ENCODE measurements at places on chromosomes 6 and 20.

DNA sequence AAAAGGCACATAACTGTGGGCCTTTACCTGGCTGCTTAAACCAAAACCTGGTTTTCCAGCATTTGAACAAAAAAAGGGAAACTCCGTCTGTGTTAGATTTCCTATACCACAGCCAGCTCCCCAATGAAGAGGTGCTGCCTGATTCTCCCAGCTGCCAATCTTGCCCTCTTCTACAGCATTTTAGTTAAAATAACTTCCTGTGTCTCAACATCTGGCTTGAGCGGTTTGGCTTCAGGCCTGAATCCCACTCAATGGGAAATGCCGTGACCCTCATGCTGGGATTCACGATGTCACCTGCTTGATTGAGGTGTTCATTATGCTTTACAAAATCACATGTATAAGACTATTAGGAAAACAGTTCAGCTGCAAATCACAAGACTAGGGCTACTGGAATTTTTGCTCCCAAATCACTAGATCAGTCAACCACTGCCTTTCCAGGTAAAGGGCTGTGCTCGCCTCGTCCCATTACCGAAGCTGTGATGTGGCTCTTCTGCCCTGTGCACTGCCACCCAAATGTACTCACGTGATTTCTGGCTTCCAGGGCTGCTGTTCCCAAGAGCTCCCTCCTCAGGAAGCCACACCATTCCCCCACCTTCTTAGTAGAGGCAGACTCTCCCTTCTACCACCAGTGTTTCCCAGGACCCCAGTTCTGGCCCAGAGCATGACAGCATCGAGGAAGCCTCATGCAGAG lies 94.6 kb downstream of the PSMG4 start:
- DNase-seq: no peak

DNA sequence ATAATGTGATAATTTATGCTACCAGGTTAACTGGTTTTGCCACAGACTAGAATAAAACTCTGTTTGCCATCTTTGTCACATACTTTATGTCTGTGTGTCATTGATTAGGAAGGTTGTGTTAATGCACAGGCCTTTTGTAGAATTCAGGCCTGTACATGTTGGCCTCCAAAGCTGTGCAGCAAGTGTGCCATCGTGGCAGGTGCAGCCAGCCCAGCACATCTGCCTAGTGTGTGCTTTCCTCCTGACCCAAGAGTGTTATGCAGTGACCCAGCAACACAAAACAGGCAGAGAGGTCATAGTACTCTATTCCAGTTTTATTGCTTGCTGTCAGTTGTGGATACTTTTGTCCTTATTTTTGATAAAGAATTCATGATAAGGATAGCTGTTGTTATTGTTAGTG lies 3.7 kb downstream of the MAP3K4 start:
- no peak for DNase-seq

- DNase-seq: no peak
These were observed 20.1 kb downstream of the RTF2 start for GRCh38 chr20:56488566-56488965.

GRCh38 chr20:771741-772464 lies 3.6 kb upstream of the SLC52A3 start:
- DNase-seq: no peak

DNA sequence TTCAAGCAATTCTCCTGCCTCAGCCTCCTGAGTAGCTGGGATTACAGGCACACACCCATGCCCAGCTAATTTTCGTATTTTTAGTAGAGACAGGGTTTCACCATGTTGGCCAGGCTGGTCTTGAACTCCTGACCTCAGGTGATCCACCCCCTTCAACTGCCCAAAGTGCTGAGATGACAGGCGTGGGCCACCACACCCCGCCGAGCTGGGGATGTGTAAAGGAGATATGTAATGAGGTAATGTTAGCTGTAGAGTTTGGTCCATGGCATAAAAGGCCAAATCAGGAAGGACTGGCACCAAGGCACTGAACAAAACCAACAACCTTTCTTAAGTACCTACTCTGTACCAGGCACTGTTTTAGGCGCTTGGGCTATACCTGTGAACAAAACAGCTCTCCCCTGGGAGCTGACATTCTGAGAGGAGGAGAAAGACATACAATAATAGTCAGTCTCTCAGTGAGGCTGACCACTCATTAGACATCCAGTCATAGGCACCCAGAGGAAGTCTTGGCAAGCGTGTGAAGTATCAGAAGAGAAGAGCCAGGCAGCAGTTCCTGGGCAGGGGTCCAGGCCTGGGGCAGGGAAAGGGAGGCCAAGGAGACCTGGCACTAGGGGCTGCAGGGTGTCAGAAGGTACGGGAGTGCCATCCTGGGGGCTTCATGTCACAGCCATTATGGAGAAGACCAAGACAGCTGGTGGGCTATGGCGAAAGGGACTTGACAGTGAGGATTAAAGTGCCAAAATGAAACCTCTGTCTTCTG lies 164.8 kb upstream of the DTNBP1 start:
- DNase-seq: no peak

GRCh38 chr6:118825661-118826060 lies 68.3 kb upstream of the ASF1A start:
- no peak for DNase-seq

DNA sequence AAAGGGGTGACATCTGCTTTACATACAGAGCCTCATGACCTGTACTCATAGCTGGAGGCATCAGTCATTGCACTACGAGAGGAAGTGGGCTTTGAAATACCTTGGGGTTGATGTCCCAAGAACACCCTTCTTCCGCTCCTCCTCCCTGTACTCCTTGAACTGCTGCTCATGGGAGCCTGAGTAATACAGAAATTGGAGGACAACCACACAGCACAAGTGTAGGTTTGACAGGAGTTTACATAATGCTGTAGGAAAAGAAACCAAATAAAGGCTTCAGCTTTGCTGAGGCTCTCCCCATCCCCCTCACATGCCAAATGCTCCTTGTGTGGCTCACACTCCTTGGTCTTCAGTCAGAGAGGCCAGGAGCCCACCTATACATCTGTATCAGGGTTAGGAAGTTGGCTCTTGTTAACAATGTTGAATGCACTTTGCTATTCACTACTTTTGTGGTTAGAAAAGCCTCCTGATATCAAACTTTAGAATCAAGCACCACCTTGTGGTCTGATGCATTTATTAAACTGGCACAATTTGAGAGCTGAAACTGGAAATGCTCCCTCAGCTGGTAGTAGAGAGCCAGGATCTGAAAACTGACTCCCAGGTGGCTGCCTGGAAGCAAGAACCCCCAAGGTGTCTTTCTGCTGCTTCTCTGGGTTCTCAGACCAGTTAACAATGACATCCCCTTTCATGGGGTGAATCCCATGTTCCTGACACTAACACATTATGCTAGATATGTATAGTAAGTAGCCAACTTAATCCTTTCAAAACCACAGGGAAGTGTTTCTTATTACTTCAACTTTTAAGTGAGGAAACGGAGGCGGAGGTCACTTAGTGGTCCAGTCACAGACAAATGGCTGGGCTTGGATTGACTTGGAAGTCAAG lies 56.2 kb upstream of the EDN1 start:
- peak; percentile 56 for DNase-seq

DNA sequence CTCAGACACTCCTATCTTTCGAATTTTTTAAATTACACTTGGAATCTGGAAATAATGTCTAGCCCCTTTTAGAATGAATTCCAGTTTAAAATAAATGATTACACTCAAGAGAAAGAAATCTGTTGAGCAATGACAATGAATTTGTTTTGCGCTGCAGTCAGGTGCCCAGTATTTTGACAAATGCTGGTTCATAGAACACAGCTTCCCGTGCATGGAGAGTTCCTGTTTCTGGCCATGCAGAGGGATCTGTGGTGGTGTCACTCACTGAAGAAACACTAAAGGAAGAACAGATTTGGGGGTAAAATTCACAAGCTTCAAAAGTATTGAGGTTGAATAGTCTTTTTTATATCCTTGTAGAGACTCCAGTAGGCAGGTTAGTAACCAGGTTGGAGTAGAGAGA lies 113.4 kb upstream of the CEP85L start:
- DNase-seq: no peak

DNA sequence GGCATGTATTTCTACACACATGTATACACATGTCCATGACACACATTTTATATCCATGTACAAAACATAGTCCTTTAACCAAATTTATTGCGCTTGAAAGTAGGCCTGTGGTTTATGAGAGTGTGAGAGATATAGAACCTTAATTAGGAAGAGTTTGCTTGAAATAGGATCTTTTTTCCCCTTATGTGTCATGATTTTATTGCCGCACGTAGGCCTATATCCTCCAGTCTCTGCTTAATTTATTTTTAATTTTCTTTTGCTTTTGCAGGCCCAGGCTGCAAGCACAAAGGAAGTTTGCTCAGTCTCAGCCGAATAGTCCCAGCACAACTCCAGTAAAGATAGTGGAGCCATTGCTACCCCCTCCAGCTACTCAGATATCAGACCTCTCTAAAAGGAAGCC lies 205.9 kb downstream of the JARID2 start:
- DNase-seq: no peak

DNA sequence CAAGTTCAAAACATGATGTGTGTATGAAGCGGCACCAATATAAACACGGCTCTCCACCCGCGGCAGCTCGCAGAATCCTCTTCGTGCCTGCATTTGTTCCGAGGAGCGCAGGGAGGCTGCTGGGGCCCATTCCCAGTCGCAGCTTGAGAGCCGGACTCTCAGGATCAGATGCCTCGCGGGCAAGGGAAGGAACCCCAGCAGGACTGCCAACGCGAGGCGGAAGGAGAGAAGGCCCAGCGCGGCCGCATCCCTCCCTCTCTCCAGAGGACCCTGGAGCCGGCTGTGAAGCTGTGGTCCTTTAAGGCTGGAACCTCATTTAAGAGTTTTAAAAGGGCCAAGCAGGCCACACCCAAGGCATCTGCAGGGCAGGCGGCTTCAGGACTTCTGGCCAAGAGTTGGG lies 44.2 kb upstream of the ZBP1 start:
- DNase-seq: no peak

DNA sequence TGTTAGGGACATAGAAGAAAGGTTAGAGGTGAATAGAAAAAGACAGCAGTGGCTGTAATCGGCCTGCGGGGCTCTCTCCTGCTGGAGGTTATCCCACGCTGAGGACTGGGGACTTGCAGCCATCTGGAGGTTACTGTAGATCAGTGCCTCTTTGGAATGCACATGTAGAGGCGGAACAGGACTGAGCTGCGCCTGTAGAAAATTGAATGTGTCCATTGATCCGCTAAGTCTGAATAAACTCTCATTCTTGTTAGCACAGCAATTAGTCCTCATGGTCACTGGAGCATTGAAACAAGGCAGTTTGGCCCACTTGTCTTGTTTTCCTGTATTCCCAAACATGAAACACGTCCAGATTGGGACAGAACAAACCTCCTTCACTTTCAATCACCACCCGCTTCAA lies 46.3 kb upstream of the F13A1 start:
- no peak for DNase-seq

DNA sequence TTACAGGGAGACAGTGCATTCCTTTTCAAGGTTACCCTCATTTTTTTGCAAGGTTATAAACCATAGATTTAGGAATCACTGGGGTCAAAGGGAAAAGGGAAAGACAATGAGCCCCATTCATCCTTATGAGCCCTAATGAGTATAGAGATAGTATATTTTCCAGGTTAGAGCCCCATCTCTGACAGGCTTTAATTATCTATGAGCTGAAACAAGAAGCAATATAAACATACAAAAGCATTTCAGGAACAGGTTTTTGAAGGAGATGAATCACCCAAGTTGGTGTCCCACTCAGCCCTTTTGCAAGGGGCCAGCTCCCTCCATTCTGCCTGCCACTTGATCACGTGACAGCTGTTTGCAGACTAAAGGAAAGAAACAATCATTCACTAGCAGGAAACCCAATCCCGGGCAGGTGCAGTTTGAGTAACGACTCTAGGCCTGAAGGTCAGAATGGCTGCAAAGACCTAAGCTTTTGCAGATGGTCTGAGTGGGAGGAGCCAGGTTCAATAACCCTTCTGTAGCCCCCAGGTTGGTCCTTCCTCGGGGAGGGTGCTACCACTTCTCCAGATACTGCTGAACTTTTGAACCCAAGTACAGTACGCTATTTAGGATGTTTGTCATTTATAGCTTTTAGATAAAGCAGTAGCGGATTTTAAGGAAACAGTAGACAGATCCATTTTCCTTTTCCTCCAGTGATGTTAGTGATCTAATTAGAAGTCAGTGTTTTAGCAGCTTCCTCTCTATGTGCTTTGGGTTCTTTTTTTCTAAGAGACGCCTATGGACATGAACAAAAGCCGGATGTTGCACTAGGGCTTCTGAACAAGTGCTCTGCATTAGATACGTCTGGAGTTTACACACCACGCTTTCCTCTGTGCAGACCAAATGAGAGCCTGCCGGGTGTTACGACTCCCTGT lies 253.2 kb downstream of the SOX4 start:
- DNase-seq: no peak

DNA sequence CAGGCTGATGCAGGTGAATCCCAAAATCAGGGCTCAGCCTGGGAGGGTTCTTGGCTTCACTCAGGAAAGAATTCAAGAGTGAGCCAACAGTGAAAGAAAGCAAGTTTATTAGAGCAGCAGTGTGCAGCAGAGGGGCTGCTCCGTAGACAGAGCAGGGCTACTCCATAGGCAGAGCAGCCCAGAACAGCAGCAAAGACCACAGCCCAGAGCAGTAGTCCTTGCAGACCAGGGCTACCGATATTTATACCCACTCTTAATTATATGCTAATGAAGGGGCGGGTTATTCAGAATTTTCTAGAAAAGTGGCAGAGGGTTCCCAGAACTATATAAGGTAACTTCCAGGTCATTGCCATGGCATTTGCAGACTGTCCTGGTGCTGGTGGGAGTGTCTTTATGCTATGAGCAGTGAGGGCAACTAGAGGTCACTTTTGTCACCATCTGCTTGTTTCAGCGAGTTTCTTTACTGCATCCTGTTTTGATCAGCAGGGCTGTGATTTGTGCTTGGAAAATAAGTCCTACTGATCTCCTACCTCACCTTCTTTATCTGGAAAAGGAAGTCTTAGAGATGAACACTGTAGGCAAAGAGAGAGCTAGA lies 39.8 kb upstream of the PTPN1 start:
- no peak for DNase-seq

- DNase-seq: no peak
These were observed 227.7 kb downstream of the MEI4 start for GRCh38 chr6:77880501-77880900.

GRCh38 chr6:897528-898207 lies 204.7 kb upstream of the EXOC2 start:
- no peak for DNase-seq

Data from AG08396 (cell line).